ENCODE measurements at places on chromosomes 11 and 22. TPM values are rescaled to one million over a fixed set of nuclear protein-coding genes. Genes with fewer than 3 reads are reported as not detected.
A peak's percentile ranks its signal among the peaks of the same experiment; 100 is the strongest.

GRCh38 chr11:44003736-44004451 lies 43.9 kb upstream of the ACCSL start:
- no peak for DNase-seq

DNA sequence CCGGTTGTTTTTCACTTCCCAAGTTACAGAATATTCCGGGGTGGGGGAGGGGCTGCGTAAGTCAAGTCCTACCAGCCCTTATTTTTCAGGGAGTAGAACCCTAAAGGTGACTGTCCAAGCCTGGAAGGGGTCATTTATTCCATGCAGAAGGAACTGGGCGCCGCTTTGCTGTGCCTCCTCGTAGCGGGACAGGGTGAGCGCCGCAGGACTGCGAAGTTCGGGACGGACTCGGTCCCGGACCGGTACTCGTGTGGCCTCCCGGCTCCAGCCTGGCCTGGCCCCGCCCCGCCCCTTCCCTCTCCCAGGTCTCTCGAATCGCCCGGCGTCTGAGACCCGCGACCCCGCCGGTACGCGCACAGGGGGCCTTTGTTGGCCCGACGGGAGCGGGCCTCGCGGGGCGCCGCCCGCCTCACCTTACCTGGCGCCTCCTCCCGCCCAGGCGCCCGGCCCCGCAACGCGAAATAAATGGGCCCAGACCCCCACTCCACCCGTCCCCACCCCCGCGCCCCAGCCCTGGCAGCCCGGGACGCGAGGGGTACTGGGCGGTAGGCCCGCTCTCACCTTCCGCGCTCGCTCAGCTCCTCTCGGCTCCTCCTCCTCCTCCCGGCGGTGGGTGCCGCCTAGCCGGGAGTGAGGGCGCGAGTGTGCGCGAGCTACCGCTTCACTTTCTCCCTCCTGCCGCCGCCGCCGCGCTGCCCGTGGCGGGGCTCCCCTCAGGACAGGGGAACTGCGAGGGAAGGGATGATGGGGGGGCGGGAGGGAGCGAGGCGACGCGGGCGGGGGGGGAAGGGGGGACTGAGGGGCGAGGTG lies 698 bp downstream of the PAK1 start:
- peak; percentile 59 for DNase-seq

DNA sequence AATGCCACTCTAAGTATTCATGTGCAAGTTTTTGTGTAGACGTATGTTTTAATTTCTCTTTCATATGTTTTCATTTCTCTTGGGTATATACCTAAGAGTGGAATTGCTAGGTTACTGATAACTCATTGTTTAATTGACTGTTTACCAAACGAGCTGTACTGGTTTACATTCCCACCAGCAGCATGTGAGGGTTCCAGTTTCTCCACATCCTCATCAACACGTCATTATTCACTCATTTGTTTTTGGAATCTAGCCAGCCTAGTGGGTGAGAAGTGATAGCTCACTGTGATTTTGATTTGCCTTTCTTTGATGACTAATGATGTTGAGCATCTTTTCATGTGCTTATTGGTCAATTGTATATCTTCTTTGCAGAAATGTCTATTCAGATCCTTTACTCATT lies 4.0 kb downstream of the ANKRD13D start:
- DNase-seq, result no peak

DNA sequence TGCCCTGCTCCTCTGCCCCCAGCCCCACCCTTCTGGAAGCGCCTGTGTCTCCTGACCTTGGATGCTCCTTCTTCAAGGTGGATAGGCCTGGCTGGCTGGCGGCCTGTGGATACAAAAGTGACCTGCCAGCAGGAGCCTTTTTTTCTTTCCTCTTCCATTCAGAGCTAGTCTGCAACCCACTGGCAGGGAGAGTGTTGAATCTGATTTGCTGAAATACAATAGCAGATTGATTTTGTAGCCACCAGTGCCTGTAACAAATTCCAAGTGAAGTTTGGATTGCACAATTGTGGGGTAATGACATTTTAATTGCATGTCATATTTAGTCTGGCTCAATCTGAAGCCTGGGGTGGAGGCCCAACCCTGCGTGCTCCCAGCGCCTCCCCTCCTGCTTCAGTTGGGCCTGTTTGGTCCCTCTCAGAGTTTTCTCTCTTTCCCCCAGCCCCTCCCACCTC lies 97.2 kb downstream of the GRIK4 start:
- no peak for DNase-seq

DNA sequence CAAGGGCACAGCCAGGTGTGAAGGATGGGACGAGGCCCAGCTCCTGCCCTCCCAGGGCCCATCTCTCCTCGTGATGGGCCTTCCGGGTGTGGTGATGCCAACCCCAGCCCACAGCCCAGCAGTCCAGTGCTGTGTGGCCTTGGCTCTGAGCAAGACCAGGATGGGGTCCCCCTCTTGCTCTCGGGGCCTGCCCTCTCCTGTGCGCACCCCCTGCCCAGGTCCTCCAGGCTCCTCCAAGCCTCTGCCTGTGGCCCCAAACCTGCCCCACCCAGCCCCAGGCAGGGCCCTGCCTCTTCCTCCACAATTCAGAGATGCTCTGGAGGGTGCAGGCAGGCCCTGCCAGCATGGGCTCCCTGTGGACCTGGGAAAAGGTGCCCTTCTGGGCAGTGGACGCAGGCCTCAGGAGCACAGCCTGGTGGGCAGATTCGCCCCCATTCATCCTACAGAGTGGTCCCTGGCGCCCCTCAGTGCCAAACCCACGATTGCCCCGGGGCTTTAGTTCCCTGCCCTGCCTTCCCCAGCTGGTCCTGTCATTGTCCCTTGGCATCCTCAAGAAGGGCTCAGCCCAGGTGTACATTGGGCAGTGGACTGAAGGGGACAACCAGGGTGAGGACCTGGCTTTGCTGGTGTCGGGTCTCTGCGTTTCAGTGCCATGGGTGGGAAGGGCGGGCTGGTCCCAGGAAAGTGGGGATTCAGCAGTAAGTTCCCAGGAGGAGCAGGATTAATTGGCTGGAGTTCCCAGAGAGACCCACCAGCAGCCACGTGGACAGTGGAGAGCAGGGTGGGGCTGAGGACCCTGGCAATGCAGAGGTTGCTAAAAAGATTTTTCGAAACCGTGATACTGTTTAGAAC lies 19.8 kb downstream of the EIF1AD start:
- DNase-seq, result no peak

DNA sequence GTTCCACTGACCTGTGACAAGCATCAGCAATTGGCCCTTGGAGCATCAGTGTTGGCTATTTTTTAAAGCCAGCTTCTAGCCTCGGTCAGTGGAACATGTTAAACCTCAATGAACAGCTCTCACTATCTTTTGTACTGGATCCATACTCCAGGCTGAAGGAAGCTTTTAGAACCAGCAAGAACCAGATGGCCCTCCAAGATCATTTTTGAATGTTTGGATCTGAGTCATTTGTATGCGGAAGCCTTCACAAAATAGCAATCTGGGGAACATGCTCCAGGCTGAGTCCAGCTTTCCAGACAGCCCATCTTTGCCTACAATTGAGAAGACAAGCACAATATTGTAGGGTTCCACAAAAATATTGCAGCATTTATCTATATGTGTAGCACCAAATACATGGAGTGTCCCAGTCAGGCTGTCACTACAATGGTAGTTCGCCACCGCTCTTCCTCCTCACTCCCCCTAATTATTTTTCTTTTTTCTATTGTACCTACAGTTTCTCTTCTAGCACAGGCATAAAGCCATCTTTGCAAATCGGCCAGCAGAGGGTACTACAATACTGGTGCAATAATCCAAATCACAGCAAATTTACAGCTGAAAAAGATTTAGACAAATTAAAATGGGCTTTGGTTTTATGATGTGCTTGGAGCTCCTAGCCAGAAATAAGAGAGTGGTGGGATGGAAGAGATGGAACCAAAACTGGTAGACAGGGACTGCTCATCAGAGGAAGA lies 177.4 kb upstream of the BLID start:
- DNase-seq, result no peak

GRCh38 chr11:133669371-133670053 lies 137.2 kb upstream of the OPCML start:
- DNase-seq, result peak; percentile 22

DNA sequence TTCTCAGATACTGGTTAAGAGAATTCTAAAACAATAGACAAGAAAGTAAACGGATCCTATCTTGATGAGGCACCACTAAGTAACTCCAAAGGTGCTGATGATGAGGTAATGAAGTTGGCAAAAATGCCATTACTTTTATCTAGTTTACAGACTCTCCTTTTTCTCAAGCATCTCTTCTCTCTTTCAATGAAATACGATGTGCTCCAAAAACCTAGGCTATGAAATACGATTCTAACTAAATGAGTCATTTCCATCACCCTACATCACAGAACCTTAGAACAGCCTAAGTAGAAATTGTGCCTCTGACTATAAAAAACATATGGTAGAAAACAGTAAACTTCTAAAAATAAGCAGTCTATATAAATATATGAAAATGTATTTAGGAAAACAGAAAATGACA lies 58.9 kb upstream of the ARHGAP32 start:
- no peak for DNase-seq

- no peak for DNase-seq
Measured at GRCh38 chr11:121152764-121153163, 51.7 kb downstream of the TECTA start.

TTLL1 gene
- 8.7 TPM for total RNA-seq

CRYBB3 gene
- not detected for total RNA-seq

OR10A6 gene
- total RNA-seq, result not detected
